HFF-Myc (cell line): ENCODE measurements at places on chromosomes 5 and 9.

GRCh38 chr5:151183456-151184245, 26.1 kb upstream of the ANXA6 start:
- no peak for DNase-seq

GRCh38 chr9:135877791-135878527, 29.4 kb downstream of the CAMSAP1 start:
- DNase-seq, result no peak

- no peak for DNase-seq
Observed at GRCh38 chr5:80492741-80493140, 4.8 kb downstream of the FAM151B start.

DNA sequence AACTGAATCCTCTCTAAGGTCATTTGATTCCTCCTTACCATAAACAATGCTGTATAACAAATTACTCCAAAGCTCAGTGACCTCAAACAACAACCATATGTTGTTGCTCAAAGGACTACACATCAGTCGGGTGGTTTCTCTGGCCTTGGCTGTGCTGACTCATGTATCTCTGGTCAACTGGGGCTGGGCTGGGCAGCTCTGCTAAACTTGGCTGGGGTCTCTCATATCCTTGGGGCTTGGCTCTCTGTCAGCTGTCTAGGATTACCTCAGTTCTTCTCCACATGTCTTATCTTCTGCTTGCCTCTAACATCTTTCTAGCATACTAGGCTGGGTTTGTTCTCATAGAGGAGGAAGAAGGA, 86.4 kb downstream of the GALNT10 start:
- peak; percentile 87 for DNase-seq

- DNase-seq, result no peak
Observed at GRCh38 chr5:12870872-12871539, 966.8 kb upstream of the CTNND2 start.

DNA sequence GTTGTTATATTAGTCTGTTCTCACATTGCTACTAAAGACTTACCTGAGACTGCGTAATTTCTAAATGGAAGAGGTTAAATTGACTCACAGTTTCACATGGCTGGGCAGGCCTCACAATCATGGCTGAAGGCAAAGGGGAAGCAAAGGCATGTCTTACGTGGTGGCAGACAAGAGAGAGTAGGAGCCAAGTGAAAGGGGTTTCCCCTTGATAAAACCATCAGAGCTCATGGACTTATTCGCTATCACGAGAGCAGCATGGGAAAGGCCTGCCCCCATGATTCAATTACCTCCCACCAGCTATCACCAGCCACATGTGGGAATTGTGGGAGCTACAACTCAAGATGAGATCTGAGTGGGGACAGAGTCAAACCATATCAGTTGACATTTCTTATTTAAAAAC, 374.5 kb upstream of the RORB start:
- DNase-seq, result no peak

- DNase-seq, result no peak
Observed at GRCh38 chr9:135392511-135392910, 87.1 kb upstream of the PPP1R26 start.

DNA sequence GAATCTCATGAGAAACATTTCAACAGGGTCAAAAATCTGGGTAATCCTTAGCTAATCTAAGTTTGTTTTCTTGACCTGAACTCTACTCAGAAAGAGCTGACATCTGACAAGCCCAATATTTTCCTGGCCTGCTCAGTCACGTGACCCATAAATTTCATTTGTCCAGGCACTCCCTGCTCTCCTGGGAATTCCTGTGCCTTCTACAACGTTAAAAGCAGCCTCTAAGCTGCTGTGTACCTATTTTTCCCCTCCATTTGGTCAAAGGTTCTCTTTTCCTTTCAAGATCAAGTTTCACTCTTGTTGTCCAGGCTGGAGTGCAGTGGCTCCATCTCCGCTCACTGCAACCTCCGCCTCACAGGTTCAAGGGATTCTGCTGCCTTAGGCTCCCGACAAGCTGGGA, 148.8 kb upstream of the ABCA1 start:
- no peak for DNase-seq

DNA sequence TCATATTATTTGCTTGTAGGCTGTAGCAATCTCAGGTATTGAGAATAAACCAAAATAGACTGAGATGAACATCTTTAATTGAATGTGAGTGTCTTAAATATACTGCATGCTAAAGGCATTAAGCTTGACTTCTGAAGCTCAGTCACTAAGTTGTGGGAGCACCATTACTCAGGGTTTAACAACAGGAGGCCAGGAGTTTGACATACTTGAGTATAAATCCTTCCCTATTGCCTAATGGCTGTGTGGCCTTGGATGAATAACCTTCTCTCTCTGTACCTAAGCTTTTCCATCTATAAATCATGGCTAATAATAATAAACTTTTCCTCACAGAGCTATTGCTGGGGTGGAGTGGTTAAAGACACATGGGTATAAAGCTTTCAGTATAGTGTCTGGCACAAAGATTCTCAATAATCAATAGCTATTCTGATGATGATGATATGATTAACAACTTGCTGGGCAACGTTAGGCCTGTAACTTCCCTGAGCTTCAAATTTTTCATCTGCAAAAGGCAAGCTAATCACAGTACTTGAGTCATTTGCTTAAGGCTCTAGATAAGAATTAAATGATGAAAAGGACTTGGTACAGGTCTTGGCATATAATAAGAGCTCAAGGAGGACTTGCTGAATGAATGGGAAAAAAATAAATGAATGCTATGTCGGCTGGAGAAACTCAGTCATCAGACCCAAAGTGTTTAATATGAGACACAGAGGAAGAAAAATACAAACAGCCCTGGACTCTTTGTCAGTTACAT, 174.0 kb upstream of the IL12B start:
- no peak for DNase-seq

DNA sequence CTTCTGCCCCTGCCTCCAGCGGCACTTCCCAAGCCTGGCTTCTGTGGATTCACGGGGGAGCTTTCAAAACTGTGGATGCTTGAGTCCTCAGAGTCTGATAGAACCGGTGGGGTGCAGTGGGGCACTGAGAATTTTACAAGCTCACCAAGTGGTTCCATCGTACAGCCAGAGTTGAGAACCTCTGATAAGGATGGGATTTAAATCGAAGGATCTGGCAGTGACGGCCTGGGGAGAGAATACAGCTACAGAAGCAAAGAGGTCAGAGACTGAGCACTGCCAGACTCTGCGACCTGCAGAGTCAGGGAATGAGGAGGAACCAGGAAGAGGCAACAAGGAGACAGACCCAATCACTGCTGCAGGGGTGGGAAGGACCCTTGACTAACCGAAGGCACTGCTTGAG, 124.6 kb upstream of the BOD1 start:
- no peak for DNase-seq

- no peak for DNase-seq
Observed at GRCh38 chr5:158471535-158471924, 612.6 kb upstream of the CLINT1 start.

DNA sequence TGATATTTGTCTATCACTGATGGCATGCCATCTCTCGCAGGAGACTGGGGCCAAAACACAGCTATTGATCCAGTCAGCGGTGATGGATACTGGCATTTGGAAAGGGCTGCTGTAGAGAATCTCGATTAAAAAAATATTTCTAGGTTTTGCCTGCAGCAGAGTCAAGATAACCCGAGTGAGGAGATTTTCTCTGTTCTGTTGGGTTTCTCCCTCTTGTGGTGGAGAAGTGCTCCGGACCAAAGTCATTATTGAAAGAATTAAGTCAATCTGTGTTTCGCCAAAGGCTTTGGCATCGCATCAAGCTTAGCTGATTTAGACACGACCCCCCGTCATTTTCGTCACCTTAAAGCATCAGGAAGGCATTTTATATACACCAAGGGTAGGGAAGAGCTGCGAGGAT, 97.1 kb upstream of the IRX2 start:
- no peak for DNase-seq

DNA sequence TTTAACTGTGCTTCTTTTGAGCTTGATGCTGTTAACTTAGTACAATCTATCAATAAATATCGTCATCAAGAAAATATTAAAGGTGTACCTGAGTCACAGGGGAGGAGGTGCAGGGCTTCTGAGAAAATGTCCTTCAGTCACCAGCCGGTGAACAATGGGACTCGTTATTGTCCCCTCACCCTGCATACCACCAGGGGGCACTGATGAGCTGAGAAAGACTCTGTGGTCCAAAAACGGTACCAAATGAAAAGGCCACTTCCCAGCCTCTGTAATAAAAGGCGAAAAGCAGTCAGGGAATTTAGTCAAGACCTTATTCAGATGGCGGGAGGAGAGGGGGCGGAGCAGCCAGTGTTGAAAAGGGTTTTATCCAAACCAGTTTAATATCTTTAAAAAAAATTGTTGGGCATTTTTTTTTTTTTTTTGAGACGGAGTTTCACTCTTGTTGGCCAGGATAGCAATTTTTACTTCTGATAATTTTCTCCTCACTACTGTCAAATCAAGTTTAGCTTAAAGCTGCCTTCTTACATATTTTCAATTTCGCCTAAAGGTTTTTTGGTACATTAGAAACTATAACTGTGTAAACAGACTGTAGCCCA, 271.9 kb upstream of the ADAMTS16 start:
- DNase-seq, result peak; percentile 4

DNA sequence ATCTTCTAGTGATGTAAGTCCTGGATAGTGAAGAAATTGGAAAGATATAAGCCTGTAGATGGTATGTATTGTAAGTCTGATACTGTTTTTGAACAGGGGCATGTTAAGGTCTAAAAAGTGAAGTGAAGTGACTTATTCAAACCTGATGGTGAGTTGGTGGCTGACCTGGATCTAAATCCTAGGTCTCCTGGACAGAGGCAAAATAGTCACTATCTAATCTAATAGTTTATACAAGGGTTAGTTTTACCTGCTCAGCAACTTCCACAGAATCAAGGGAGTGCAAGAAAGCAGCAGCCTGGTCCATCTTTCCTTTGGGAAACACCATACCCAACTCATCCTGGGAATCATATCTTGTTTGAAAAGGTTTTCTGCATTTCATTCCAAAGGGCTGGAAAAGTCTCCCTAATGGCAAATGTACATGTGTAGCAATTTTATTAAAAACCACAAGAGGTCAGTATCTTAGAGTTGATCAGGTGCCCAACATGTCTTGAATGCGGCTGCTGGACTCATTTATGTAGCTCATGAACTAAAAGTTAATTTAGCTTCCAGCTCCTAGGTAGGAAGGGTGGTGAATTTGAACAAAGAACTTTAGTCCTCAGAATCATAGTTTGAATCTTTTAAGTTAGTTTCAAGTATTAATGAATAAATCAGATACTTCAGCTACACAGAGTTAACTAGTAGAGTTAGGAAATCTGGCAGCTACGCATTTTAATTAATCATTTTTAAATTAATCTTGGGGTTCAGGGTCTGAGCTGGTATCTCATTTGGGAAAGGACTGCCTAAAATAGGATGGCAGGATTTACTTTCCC, 26.0 kb downstream of the SKP2 start:
- DNase-seq, result peak; percentile 26

- DNase-seq, result no peak
Observed at GRCh38 chr5:107119656-107120055, 551.1 kb downstream of the EFNA5 start.

- no peak for DNase-seq
Observed at GRCh38 chr5:178532666-178533065, 57.5 kb downstream of the COL23A1 start.

DNA sequence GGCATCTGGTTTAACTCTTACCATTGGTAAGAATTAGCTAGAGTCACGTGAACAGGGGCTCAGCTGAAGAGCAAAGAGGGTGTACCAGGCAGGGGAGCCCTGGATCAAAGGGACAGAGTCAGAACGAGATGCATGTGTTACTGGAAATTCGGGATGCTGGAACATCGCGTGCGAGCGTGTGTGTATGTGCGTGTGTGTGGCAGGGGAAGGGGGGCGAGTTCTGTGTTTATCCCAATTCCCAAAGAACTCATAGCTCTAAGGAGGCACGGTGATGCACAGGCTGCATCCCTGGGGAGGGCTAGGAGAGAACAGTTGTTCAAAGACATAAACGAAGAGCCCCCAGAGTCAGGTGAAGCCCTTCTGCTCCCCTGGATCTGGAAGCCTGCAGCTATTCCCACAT, 353.3 kb downstream of the GADD45G start:
- no peak for DNase-seq

DNA sequence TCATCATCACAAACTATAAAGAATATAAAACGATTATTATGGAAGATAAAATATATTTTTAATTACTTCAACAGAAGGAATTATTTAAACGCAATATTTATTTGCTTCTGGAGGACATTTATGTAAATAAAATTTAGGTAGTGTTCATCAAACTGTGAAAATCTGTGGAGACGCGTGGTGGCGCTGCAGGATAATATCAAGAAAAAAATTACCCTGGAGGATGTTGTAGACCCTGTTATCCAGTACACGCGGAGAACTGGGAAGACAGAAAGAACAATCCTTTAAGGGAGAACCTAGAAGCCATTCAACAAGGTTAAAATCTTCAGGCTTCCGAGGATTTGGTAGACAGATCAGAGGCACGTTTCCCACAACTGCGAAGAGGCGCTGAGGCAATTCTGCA, at the start of gene PCDHB12:
PCDHB12 (plus strand) TSS at position 242 of the 400 bp plus-strand sequence. CDS start 189 bp downstream, outside the sequence.
- no peak for DNase-seq

- DNase-seq, result no peak
Observed at GRCh38 chr5:82901281-82901888, 175.8 kb downstream of the TMEM167A start.

- DNase-seq, result no peak
Observed at GRCh38 chr5:178376921-178377582, 144.4 kb upstream of the PHYKPL start.

DNA sequence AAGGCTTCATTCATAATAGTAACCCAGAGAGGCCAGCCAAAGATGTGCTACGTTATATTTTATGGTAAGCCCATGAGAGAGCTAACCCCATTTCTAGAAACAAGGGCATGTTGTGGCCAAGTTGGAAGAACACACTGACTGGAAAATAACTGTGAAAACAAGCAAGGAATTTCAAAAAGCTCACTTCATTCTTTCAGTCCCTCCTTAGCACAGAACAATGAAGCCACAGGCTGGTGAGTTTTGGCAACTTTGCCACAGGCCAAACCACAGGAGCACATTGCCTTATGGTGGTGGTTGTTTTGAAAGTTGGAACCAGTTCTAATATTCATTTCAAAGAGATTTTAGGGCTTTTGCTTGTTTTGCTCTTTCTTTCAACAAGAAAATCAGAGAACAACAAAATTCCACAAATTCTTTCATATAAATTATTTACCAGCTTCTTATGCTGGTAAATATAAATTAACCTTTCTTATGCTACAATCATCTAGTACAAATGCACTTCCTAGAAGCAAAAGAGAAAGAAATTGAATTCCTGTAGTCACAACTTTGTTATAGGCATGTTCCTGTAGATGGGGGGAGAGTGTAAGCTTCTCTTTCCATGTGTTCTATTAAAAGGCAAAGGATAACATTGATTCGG, 225.4 kb upstream of the RFX3 start:
- DNase-seq, result peak; percentile 19

DNA sequence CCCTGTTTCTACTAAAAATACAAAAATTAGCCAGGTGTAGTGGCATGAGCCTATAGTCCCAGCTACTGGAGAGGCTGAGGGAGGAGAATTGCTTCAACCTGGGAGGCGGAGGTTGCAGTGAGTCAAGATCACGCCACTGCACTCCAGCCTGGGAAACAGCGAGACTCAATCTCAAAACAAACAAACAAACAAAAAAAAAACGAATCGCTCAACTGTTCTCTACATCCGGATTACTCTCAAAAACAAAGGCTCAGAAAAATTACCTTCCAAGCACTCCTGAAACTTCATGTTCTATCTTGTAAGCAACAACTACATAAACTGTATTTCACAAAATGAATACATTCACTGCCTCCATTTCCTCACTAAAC, 14.0 kb downstream of the UBAP2 start:
- DNase-seq, result no peak
